ENCODE measurements at places on chromosomes 5 and 9.

DNA sequence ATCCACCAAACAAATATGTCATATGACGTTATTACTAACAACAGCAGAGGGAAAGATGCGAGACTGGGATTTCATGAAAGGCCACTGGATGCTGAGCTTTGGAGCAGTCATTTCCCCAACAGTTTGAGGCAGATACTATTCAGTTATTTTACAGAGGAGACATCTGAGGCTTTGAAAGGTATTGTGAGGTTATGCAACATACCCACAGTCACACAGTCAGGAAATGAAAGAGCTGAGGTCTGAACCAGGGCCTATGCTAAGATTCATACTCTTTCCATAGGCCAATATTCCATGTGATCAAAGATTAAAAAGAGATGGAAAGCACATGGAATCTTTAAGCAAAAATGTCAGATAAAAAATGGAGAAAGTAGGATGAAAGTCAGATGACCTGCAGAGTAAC, 63.0 kb downstream of the LPAR1 start:
- no peak for DNase-seq

DNA sequence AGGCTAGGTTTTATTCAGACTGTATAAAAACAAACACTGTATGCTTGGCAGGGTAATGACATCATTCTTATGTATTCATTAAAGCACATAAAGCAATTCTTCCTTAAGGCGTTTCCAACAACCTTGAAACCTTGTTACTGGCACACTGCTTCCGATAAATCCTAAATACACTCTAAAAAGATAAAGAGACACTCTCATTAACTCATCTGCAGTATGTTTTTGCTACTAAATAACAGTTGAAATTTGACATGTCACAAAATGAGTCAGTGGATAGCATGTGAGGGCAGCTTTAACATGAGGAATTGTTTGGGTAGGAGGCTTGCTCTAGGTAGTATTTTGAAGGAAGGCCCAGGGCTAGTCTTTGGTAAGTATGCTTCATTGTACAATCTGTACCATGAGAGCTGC, 13.7 kb downstream of the YIPF5 start:
- DNase-seq, result no peak

GRCh38 chr9:129253803-129254381, 75.8 kb upstream of the IER5L start:
- no peak for DNase-seq

DNA sequence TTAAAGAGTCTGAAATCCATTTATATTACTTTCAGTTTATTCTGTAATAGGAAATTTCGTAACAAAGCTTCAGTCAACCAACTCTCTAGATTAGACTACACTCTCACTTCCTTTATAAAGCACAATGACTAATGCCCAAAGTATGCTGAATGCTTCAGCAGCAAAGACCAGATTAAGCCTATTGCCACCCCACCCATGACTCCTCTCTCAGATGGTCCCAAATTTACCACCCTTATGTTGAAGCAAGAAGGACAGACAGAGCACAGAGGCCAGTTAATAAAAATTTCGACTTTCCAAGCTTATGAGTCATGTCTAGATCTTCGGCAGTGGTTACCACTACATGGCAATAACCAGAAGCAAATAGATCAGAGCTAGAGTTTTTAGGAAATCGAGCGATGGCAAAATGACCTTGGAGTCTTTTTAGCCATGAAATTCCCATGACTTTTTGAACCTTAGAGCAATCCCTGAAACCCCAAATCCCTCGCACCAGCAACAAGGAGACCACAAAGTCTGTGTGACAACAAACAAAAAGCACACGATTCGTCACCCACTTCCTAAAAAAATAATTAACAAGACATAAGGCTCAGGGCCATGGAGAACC, 287.8 kb upstream of the RASA1 start:
- no peak for DNase-seq

All from CD4-positive, alpha-beta T cell treated with Interleukin-4 for 4 hours (primary cell).